Cortex of kidney (tissue), 1 donor: ENCODE measurements at places on chromosomes 6 and 20.

- DNase-seq, result no peak
Measured at GRCh38 chr20:37914672-37915433, 11.9 kb downstream of the VSTM2L start.

- DNase-seq, result no peak
Measured at GRCh38 chr6:21508753-21509152, 84.8 kb upstream of the SOX4 start.

- DNase-seq, result no peak
Measured at GRCh38 chr6:96211341-96211740, 195.6 kb downstream of the FUT9 start.

- DNase-seq, result no peak
Measured at GRCh38 chr6:155472886-155473285, 17.2 kb upstream of the NOX3 start.

DNA sequence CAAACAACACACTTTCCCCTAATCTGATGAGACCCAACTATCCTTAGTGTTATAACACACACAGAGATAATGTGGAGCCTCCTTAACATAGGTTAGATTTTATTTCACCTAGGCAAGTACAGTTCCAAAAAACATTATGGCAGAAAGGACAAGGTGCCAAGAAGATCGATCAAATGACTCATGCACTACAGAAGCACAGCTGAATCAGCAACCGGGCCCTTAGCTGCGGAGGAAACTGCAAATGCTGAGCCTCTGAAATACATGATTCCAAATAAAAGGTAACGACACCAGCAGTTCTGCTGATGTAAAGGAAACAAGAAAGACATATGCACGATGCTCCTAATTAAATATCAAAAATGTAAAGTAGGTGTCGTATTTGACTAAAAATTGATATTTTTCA is 19.9 kb upstream of the MUC21 start:
- no peak for DNase-seq

DNA sequence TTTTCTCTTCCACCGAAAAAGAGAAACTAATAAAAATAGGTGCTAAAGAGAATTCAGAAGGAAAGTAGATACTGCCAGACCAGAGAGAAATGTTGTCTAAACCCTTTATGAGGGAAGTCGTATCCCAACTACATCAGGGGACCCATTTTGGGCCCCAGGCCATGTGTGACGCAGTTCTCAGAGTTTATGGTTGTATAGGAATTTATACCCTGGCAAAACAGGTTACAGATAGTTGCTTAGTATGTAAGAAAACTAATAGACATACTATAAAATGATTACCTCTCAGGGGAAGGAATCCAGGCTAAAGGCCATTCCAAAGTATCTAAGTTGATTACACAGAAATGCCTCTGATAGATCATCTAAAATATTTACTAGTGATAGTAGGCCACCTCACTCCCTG is 28.6 kb upstream of the SLC52A3 start:
- DNase-seq, result no peak

GRCh38 chr6:109610590-109610989 is 80.4 kb downstream of the AK9 start:
- no peak for DNase-seq

DNA sequence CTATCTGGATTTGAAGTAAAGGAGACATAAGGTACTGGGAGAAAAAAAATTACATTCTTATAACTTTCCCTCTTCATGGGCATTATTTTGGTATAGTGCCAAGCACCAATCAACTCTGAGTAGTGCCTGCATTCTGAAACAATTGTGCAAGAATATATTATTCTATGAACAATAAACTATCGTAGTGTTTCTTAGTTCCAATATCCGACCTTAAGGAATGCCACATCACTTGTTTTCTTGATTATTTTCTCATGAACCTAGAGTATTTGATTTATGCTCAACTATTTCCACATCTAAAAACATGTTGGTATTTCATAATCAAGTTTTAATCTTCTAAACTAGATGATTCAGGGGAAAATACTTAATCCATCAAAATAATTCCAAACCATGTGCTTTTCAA is 294.4 kb upstream of the TBX18 start:
- DNase-seq, result no peak

- no peak for DNase-seq
Measured at GRCh38 chr6:149212206-149212605, 105.3 kb upstream of the TAB2 start.
